Stomach (tissue), 19 donors: ENCODE measurements at places on chromosomes 12 and 14.

GRCh38 chr12:9933958-9934357 is 1.8 kb upstream of the CLEC2A start:
- DNase-seq, result no peak

DNA sequence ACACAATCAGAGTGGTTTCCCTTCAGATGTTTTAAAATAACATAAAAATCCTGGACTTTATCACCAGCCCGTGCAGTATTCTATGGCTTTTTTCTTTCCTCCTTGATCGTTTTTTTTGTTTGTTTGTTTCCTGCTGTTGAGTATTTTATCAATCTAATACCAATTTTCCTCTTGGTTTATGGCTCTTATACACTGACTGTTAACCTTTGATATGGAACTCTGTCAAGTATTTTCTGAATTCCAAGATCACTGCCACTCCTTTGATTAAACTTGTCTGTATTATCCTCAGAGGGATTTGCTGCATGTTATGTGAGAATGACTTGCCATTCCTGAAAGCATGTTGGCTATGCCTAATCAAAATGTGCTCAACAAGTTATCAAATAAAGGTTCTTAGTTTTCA is 88.4 kb downstream of the PELI2 start:
- DNase-seq, result no peak

GRCh38 chr12:68639396-68639767 is 28.7 kb downstream of the RAP1B start:
- no peak for DNase-seq

DNA sequence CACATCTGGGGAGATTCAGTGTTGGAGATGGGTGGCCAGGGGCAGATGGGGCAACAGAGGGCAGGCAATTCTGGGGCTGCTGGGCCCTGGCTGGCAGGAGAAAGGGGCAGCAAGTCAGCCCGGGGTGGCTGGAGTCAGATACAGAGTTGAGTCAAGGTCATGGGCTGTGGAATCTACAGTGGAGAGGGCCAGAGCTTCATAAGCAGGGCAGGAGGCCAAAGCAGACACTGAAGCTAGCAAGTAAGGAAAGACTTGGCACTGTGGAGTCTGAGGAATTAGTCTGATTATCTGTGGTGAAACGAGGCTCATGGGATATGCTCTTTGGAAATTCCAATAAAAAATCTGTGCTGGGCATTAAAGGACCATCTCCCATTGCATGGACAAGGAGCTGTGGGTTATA is 95.5 kb downstream of the TMX1 start:
- DNase-seq, result peak; percentile 47

DNA sequence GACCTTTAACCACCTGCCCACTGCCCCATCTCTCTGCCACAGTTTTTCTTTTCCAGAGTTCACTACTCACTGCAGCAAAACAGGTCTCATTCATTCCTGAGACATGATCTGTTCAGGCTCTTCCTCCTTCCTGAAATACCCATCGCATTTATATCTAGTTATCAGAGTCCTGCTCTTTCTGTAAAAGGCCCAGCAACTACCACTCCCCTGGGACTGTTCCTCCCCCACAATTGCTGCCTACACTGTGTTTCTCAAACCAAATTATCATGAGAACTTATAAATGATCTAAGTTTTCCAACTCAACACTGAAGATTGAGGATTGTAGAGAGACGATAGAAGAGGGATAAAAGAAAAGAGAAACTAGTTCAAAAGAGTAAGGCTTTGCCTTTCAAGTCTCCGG is 40.8 kb upstream of the EPS8 start:
- no peak for DNase-seq

GRCh38 chr12:75585330-75585729 is 73.9 kb upstream of the KRR1 start:
- no peak for DNase-seq

DNA sequence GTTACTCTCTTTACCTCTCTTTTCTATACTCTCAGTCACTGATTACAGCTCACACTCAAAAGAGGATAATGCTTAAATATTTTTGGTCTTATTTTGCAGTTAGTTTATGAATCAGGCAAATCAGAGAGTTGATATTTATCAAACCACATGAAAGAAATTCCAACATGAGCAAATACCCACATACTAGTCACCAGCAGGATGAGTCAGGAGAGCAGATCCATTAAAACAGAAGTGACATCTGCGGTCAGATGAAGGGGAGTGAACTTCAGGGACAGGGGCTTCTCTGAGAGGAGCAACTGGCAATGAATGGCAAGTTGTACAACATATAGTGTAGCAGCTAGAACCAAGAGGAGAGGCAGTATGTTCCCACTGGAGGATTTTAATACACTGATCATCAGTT is 258.7 kb downstream of the SYT10 start:
- no peak for DNase-seq

- no peak for DNase-seq
Measured at GRCh38 chr12:46942579-46942978, 116.8 kb upstream of the SLC38A4 start.

GRCh38 chr12:83823386-83824045 is 1089.1 kb downstream of the SLC6A15 start:
- DNase-seq, result peak; percentile 40

DNA sequence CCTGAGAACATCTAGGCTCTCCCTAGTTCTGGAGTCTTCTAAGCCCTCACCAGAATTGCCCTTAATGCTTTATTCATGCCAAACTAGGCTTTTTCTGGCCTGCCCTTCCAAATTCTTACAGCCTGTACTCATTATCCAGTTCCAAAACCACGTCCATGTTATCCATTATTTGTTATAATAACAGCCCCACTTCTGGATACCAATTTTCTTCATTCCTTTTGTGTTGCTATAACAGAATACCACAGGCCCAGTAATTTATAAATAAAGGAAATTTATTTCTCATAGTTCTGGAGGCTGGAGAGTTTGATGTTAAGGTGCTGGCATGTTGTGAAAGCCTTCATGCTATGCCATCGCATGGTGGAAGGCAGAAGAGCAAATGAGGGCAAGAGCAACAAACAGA is 68.0 kb upstream of the AMIGO2 start:
- no peak for DNase-seq

- no peak for DNase-seq
Measured at GRCh38 chr12:40313928-40314327, 89.1 kb downstream of the LRRK2 start.
